ENCODE measurements at places on chromosomes 6 and 20.

DNA sequence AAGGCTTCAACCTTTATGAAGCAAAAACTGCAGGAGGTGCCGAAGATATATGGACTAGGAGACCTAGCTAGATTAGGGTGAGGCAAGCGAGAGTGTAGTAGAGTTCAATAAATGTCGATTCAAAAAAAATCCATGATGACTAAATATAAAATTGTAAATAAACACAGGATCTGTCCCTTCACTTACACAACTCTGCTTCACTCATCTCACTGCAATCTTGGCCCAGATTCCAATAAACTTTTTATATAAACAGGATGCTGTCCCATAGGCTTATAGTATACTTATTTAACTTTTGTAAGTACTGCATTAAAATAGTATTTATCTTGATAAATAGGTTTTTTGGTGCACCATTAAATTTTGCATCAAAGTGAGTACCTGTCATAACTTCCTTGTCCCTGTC is 648.4 kb upstream of the NRSN1 start:
- H3K4me1 ChIP-seq: no peaks in the 10 kb centered on the region
- DNase-seq: no peak
- no peaks in the 10 kb centered on the region for H3K27me3 ChIP-seq

- no peak overlapping the region for H3K4me3 ChIP-seq
- peaks cover 1% of the 10 kb centered on the region for H3K36me3 ChIP-seq
- DNase-seq: no peak
- H3K4me1 ChIP-seq: peaks cover 30% of the 10 kb centered on the region
- H3K27me3 ChIP-seq: no peaks in the 10 kb centered on the region
- no peak overlapping the region for H3K27ac ChIP-seq
Observed at GRCh38 chr6:26519359-26519758, 18.8 kb upstream of the HMGN4 start.

DNA sequence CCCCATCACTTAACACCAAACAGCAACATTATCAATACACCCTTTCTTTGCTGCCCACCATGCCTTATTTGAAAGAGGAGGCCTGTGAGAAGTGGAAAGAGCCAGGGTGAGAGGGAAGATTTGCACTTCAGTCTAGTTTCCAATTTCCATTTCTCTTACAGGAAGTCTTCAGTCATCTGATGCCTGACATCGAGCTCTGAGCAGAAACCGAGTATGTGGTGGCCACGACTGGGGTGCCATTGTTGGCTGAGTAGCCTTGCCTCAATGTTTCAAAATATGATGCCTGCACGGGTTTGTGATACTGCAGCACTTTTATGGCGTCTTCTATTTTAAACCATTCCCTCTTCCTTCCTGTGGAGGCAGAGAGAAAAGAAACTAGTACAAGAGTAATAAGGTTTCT is 39.8 kb upstream of the SMIM29 start:
- DNase-seq: peak; percentile 73
- H3K36me3 ChIP-seq: peaks cover 30% of the 10 kb centered on the region
- H3K27ac ChIP-seq: peak overlapping the region; percentile 94
- peak overlapping the region; percentile 7 for H3K4me3 ChIP-seq

- no peaks in the 10 kb centered on the region for H3K4me1 ChIP-seq
- no peak overlapping the region for H3K4me3 ChIP-seq
- no peak overlapping the region for H3K27ac ChIP-seq
- DNase-seq: no peak
- no peaks in the 10 kb centered on the region for H3K27me3 ChIP-seq
Observed at GRCh38 chr6:112910256-112910655, 563.1 kb downstream of the RFPL4B start.

DNA sequence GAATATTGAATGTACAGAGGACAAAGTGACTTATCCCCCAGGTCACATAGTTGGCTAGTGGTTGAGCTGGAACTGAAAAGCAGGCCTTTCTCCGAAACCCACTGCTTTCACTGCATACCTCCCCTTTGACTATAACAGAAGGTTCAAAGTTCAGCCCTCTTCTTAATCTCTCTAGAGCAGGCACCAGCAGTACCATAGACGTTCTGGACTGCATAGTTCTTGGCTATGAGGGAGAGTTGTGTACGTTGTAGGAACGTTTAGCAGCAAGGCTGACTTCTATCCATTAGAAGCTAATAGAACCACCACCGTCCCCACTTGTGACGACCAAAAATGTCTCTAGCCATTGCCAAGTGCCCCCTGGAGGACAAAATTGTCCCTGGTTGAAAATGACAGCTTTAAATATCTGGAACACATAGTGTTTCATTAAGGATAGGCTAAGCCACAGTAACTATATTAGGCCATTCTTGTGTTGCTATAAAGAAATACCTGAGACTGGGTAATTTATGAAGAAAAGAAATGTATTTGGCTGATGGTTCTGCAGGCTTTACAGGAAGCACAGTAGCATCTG is 123.8 kb upstream of the MTHFD1L start:
- H3K27ac ChIP-seq: no peak overlapping the region
- no peak for DNase-seq
- H3K4me1 ChIP-seq: peaks cover 5% of the 10 kb centered on the region
- H3K36me3 ChIP-seq: no peaks in the 10 kb centered on the region
- peaks cover 2% of the 10 kb centered on the region for H3K27me3 ChIP-seq

DNA sequence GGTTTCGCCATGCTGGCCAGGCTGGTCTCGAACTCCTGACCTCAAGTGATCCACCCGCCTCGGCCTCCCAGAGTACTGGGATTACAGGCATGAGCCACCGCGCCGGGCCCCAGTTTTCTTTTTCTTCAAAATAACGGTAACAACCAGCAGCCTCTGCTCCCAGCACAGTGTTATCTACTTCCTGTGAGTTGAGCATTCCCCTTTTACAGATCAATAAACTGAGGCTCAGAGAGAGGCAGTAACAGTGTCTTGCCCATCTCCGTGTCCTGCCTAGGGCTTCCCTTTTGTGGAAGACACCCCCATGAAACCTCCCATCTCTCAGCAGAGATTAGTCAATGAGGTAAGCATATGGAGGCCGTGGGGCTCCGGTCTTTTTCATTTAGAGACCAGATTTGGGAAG is 29.6 kb downstream of the BPIFB1 start:
- H3K4me1 ChIP-seq: peaks cover 2% of the 10 kb centered on the region
- peaks cover 2% of the 10 kb centered on the region for H3K27me3 ChIP-seq
- H3K4me3 ChIP-seq: no peak overlapping the region
- DNase-seq: no peak
- no peaks in the 10 kb centered on the region for H3K36me3 ChIP-seq
- H3K27ac ChIP-seq: no peak overlapping the region

GRCh38 chr6:13375360-13375878 is 47.1 kb upstream of the TBC1D7 start:
- peak; percentile 68 for DNase-seq
- H3K4me3 ChIP-seq: no peak overlapping the region
- peaks cover 16% of the 10 kb centered on the region for H3K4me1 ChIP-seq
- H3K36me3 ChIP-seq: peaks cover 2% of the 10 kb centered on the region
- H3K27me3 ChIP-seq: no peaks in the 10 kb centered on the region

DNA sequence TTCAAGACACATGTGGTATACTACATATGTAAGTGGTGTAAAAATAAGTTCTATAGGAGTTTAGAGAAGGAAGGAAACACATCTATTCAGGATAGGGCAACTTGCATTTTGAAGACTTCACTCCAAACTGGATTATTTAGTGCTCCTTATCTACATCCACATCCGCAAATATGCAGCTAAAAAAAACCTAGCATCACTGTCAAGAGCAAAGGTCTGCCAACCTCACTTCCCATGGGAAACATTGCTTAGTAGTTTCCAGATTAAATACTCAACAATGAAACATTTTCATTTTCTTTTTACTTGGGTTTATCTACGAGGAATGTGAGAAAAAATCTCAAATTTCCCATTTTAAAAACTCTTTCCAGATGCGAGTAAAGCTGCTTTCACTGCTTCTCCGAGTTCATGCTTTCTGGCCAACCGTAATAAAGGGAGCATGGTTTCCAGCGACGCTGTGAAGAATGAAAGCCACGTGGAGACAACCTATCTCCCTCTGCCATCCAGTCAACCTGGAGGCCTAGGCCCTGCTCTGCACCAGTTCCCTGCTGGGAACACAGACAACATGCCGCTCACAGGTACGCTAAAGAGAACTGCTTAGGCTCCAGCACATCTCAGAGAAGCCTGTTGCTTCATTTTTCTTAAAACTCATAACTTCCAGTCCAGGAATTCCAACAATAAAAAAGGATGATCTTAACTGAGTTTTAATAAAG is 48.2 kb downstream of the RFX6 start:
- no peak overlapping the region for H3K27ac ChIP-seq
- no peaks in the 10 kb centered on the region for H3K4me1 ChIP-seq
- DNase-seq: no peak
- H3K27me3 ChIP-seq: no peaks in the 10 kb centered on the region

DNA sequence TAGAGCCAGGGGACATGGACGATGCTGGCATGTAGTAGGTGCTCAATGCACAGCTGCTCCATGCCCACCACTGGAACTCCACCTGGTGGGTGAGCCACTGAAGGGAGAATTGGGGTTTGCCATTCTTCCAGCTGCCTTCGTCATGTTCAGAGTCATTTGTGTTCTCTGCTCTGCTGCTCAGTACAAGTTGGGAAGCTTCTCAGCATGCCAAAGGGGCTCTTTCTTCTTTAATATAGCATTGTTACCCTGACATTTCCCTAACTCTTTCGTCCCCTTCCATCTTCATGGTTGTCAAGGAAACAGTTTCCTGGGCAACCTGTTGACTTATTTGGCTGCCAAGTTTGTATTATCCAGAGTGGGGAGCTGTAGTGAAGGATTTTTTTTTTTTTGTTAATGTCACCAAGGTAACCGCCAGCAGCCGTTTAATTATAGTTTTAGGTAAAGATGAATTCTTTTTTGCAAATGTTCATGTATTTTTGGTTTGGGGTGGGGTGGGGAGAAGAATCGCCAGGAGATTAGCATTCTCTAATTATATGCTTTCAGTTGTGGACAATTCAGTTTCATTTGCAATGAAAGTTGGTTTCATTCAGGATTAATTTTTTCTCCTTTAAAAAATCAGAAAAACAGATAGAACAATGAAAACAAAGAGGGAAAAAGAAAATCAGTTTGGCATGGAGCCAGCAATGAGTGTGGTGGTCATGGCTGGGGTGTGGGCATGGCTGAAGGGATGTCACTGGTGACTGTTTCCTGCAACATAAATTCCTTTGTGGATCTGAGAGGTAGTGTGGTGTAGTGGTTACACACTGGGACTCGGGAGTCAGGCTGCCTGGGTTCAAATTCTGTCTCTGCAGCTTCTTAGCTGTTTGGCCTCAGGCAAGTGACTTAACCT is 73.0 kb upstream of the KCNG1 start:
- H3K27ac ChIP-seq: no peak overlapping the region
- H3K27me3 ChIP-seq: peaks cover 67% of the 10 kb centered on the region
- peaks cover 6% of the 10 kb centered on the region for H3K4me1 ChIP-seq
- DNase-seq: no peak

GRCh38 chr6:157325069-157325805 is 1.9 kb upstream of the TMEM242 start:
- no peak overlapping the region for H3K4me3 ChIP-seq
- DNase-seq: no peak
- no peaks in the 10 kb centered on the region for H3K36me3 ChIP-seq
- peaks cover 57% of the 10 kb centered on the region for H3K4me1 ChIP-seq
- no peak overlapping the region for H3K27ac ChIP-seq
- peaks cover 28% of the 10 kb centered on the region for H3K27me3 ChIP-seq
